Activated CD4-positive, alpha-beta T cell treated with anti-CD3 and anti-CD28 coated beads, Interleukin-2, amount 10 ng/mL, durations not matched to agents 24 days and 14 days (primary cell): ENCODE measurements at places on chromosomes 13 and 19. TPM values are rescaled to one million over a fixed set of nuclear protein-coding genes. Genes with fewer than 3 reads are reported as not detected.
A peak's percentile ranks its signal among the peaks of the same experiment; 100 is the strongest.

The VSTM2B gene
- total RNA-seq = not detected in 2 replicates

DNA sequence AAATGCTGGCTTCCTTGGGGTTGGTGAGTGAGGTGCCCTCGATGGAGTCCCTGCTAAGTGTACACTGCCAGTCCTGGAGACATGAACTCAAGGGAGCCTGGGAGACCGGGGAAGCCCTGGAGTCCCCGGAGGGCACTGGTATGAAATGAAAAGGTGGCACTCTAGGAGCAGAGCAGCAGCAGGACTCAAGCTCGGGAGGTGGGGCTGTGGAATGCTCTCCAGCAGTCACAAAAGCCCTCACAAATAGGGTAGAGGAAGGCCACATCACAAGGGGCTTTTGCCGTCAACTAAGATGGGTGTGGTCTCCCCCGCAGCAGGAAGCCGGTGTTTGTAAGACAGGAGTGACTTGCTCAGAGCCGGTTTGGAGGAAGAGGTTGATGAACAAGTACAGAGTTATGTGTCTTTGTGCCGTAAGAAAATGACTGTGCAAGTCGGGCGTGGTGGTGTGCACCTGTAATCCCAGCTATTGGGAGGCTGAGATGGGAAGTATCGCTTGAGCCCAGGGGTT lies 19.3 kb downstream of the CCNE1 start:
- DNase-seq = peak; percentile 91
- peak overlapping the region; percentile 89 for H3K27ac ChIP-seq
- peaks cover 48% of the 10 kb centered on the region for H3K4me1 ChIP-seq
- H3K36me3 ChIP-seq = no peaks in the 10 kb centered on the region
- peak overlapping the region; percentile 73 for H3K4me3 ChIP-seq
- H3K27me3 ChIP-seq = no peaks in the 10 kb centered on the region

- DNase-seq = no peak
- no peaks in the 10 kb centered on the region for H3K27me3 ChIP-seq
These were observed 1.4 kb downstream of the EPN1 start for GRCh38 chr19:55676383-55676782.

The CGB5 gene
- not detected in 2 replicates for total RNA-seq

DNA sequence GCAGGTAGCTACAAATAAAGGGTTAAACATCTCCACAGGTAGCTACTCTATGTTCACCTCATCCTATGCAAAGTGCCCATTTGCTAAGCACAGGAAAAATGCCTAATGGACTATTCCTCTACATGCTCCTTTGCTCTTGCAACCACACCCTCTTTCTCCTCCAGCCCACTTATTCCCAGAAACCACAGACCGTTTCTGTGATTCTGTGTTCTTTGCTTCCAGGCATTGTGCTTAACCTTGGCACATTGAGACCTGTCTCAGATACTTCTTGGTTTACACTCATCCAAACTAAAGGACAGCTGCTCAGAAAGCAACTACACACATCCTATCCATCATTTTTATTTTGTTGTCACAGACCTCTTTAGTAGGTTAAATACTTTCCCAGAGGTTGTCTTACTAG lies 785.0 kb upstream of the MIR17HG start:
- H3K36me3 ChIP-seq = no peaks in the 10 kb centered on the region
- H3K27me3 ChIP-seq = no peaks in the 10 kb centered on the region
- DNase-seq = no peak
- no peak overlapping the region for H3K4me3 ChIP-seq

GRCh38 chr19:3319643-3320353 lies 46.6 kb upstream of the NFIC start:
- no peaks in the 10 kb centered on the region for H3K4me1 ChIP-seq
- H3K4me3 ChIP-seq = no peak overlapping the region
- H3K27me3 ChIP-seq = no peaks in the 10 kb centered on the region
- no peak for DNase-seq
- H3K36me3 ChIP-seq = no peaks in the 10 kb centered on the region
- H3K27ac ChIP-seq = no peak overlapping the region

DNA sequence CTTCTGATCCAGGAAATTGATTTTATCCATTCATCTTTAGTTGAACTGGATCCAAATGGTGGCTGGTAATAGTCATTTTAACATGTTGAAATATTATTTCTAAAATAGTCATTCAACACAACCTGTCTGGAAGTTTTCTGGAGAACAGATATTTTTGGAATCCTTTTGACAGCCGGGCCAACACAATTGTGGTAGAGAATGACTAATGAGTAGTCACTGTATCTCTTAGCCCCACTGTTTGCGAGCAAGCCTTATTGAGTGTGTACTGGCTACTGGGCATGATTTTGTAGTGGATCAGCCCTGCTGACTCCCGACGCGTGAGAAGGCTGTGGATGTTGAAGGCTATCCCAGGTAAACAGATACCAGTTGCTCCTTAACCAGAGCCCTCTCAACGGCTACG lies 383.4 kb downstream of the ZNF536 start:
- no peaks in the 10 kb centered on the region for H3K27me3 ChIP-seq
- no peaks in the 10 kb centered on the region for H3K4me1 ChIP-seq
- H3K27ac ChIP-seq = no peak overlapping the region
- no peak overlapping the region for H3K4me3 ChIP-seq

- peak overlapping the region; percentile 81 for H3K4me3 ChIP-seq
- no peak for DNase-seq
- peaks cover 17% of the 10 kb centered on the region for H3K36me3 ChIP-seq
- peaks cover 58% of the 10 kb centered on the region for H3K4me1 ChIP-seq
- peak overlapping the region; percentile 81 for H3K27ac ChIP-seq
These were observed 12.0 kb downstream of the ELF1 start for GRCh38 chr13:41006978-41007743.

DNA sequence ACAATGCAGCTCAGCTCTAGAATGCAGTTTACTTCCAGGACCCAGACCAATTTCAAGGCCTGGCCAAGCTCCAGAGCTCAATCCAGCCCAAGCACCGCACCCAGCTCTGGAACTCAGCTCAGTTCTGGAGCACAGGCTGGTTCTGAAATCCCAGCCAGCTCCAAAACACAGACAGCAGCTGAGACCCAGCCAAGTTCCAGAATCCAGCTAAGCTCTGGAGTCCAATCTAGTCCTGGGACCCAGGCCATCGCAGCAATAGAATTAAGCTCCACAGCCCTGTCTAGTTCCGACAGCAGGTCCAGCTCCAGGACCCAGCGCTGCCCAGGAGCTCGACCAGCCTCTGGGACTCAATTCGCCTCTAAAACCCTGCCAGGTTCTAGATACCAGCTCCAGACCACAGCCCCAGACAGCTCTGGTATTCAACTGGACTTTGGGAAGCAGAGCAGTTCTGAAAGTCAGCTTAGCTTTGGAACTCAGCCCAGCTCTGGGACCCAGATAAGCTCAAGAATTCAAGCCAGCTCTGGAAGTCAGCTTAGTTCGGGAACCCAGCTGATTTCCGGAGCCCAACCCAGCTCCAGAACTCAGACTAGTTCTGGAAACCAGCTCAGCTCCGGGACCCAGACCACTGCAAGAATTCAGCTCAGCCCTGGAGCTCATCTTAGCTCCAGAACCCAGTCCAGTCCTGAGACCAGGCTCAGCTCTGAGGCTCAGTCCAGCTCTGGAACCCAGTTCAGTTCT lies 6.8 kb downstream of the GIPC3 start:
- no peak overlapping the region for H3K27ac ChIP-seq
- no peak overlapping the region for H3K4me3 ChIP-seq
- DNase-seq = no peak
- no peaks in the 10 kb centered on the region for H3K4me1 ChIP-seq
- H3K27me3 ChIP-seq = no peaks in the 10 kb centered on the region

The STARD13 gene
- 7.7 and 8.2 TPM in 2 replicates for total RNA-seq

The CD70 gene
- 46.8 and 47.4 TPM in 2 replicates for total RNA-seq
